ENCODE measurements at places on chromosomes 13 and 19.

DNA sequence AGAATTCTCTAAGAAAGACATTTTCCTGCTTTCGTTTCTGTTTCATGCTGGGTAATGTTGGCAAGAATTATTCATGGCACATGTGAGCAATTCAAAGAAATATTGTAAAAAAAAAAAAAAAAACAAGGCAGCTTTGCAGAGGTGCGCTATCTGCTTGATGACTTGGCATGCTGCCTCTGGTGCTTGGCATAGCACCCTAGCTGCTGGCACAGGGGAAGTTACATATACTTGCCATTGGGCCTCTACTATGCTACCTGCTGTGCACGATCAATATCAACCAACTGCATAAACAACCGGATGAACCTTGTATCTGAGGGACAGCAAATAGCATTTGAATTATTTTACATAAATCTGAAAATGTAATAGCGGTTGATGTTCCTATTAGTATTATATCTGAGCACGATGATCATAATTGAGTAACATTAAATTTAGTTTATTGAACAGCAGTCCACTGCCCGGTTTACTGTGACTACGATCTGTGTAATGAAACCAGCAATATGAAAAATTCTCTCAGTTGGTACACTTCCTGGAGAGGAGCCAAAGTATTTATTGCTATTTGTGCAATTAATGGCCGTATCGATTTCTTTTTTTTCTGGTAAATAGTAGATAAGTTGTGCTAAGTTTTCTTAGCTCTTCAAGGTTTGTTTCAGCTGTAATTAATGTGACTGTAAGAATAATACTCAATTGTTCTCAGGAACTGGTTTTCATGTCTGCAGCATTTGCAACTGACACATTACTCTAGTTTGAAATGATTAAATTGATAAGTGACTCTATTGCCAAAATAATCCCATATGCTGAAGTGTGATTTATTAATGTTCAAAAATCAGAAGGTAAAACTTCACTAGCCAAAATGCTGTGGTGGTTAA is 717.3 kb downstream of the DACH1 start:
- no peak for DNase-seq

DNA sequence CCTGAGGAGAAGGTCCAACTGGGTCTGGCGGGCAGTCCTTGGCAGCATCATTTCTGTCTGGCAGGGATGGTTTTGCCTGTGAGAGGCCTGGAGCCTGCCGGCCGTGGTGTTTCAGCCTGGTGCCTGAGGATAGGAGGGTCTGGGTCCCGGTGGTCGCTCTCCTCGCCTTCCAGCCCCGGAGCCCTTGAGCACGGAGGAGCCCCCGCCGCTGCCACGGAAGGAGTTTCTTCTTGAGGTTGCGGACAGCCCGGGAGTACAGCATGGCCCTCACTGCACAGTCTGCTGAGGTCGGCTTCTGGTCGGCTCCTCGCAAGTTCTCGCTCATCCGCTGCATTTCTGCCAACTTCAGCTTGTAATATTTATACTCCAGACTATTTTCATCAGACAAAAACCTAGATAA is 23.4 kb downstream of the SUGP2 start:
- DNase-seq: no peak

DNA sequence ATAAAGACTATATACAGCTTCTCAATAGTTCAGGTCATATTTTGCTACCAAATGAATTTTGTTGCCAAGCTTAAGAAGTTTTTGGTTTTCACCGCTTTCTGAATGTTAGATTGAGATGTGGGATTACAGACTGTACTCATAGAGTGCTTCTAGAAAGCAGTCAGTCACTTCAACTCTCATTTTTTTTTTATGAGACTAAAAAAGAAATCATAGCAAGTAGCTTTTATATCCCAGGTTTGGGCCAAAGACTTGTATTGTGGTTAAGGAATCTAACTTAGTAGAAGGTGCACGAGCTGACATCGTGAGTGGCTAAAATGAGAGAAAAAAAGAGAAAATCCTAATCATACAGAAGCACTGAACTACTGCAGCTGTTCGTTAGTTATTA is 2.2 kb upstream of the USPL1 start:
- DNase-seq: peak; percentile 8

- no peak for DNase-seq
Observed at GRCh38 chr13:111528513-111528912, 208.1 kb downstream of the TEX29 start.

All from suppressor macrophage treated with lipopolysaccharide for 4 hours (primary cell).